Fibroblast of lung (primary cell): ENCODE measurements at places on chromosomes 11 and 22.
A peak's percentile ranks its signal among the peaks of the same experiment; 100 is the strongest.

GRCh38 chr11:119496469-119496868, 73.5 kb upstream of the THY1 start:
- DNase-seq, result no peak

DNA sequence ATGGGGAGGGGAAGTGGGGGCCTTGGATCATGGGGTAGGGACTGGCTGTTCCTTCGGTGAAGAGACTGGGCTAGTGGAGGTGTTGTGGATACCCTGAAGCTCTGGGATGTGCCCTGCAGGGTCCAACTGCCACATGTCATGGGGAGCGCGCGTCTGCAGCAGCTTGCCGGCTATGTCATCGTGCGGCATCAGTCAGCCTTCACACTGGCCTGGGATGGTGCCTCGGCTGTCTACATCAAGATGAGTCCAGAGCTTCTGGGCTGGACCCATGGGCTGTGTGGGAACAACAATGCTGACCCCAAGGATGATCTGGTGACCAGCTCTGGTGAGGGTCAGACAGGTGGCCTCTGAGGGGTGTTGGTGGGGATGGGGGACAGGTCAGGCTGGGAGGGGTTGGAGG, 9.9 kb downstream of the OTOG start:
- DNase-seq, result no peak

DNA sequence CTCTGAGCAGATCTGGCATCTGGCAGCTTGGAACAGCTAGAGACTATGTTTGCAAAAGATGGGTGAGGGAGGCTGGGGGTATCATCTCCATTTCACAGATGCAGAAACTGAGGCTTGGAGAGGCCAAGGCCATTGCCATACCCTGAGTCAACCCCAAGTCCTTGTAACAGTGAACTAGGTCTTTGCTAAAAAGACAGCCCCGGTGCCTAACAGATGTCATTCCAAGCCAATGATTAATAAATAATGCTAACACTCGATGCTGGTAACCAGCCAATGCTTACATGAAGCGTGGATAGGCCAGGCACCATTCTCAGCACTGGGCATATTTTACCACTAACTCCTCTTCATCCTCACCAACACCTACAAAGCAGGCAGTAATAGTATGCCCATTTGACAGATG, 164.0 kb downstream of the MN1 start:
- peak; percentile 56 for DNase-seq

DNA sequence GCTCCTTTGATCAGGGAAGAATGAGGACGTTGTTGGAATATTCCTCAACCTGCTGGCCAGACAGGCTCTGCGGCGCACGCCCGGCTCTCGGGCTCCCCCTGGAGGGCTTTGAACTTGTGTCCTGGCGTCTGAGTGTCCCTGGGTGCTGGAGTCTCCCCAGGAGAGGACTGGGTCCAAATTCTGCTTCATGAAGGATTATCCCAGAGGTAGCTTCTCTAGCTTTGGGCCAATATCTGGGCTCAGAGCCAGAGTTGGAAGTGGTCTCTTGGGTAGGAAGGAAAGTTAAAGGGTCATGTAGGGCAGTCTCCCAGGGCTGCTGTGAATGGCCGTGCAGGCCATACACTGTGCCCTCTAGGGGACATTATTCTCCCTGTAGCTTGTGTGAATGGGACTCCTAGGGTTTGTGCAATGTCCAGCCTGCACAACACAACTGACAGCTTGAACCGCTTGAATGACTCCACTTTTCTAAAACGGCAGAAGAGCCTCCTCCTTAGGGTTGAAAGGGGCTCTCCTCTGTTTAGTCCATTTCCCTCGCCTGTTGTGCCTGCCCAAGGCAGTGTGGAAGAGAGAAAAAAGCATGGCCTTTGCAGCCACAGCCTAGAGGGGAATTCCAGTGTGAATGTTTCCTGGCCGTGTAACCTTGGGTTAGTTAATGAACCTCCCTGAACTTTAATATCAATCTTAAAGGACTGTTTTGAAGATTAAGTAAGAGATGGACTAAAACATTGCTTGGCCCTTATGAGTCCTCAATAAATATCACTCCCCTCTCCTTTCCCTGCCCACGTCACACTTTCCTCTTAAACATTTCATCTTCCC, 111.2 kb upstream of the THY1 start:
- peak; percentile 52 for DNase-seq

GRCh38 chr22:26624803-26625202, 3.0 kb downstream of the CRYBA4 start:
- DNase-seq, result no peak

DNA sequence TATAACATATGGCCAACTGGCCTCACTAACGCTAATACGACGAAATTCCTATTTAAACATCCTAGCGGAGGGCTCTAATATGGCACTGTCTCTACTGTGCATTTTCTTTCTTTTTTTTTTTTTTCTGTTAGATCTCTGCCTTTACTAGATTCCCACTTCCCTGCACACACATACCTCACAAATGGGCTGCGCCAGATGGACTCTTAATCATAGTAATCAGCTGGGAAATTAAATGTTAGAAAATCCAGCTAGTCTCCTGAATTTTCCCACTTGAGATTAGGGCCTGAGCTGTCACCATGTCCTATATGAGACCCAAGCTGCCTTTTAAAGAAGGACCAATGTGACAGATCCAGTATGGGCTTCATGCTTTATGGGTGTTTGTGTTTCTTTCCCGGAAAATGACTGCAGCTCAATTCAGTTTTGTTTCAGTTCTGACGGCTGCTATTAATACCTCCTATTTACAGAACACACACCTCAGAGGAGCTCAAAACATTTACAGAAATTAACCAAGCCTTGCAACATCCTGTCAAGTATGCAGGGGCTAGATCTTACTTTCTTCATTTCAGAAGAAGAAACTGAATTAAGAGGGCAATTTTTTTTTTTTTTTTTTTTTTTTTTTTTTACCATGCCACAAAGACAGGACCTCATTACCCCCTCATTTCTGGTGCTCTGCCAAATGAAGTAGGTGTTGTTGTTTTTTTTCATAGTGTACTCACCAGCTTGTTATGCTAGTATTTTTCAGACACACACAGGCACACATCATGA, 49.8 kb upstream of the BLID start:
- DNase-seq, result no peak

DNA sequence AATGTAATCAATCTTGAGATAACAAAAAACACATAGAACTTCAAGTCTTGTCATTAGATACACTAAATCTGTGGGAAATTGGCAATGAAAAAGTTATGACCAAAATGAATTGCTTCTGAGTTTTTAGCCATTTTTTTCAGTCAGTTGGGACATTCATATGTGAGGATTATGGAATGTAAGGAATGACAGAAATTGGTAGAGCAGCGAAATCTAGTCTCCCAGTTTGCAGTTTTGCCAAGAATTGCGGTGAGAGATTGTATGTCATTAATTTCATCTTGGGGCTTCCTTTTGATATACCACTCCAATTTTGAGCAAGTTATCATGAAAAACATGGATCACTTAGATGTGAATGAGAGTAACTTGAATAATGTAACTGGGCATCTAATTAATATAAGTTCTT, 49.9 kb downstream of the SIK2 start:
- DNase-seq, result no peak

- DNase-seq, result peak; percentile 51
Observed at GRCh38 chr11:75813622-75814039, 1.4 kb upstream of the UVRAG start.

GRCh38 chr22:23522623-23523251, 57.4 kb downstream of the IGLL1 start:
- DNase-seq, result peak; percentile 6

- DNase-seq, result peak; percentile 22
Observed at GRCh38 chr11:128707681-128708080, 13.8 kb downstream of the FLI1 start.

DNA sequence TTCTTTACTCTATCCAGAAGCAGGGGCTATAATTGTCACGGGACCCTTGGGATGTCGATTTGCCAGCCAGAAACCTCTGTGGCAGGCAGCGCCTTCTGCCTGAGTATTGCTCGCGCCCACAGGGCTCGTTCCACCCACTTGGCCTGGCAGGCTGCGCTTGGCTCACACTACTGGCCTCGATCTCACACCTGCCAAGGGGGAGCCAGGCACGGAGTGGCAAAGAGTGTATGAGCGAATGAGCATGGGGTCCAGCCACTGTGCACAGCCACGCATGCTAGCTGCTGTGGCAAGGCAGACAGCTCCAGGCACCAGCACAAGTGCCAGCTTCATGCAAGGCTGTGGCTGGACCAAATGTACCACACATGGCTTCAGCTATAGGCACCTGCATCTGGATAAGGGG, 599.8 kb downstream of the DLG2 start:
- DNase-seq, result no peak

DNA sequence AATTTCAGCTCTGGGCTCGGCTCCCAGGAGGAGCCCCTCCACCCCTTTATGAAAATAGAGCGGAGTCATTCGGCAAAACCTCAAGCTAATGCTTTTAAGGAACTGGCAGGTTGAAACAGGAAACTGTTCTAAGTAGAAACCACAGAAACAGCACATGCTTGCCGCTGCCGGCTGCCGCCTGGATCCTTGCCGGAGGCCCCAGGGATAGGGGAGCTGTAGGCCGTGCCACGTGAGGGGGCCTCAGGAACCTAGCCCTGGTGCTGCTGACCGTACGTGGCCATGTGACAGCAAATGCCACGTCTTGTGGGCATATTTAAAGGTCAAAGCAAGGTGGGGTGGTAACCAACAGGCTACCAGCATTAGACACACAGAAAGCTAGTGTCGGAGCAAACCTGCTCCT, 77.9 kb upstream of the TIMP3 start:
- peak; percentile 96 for DNase-seq

DNA sequence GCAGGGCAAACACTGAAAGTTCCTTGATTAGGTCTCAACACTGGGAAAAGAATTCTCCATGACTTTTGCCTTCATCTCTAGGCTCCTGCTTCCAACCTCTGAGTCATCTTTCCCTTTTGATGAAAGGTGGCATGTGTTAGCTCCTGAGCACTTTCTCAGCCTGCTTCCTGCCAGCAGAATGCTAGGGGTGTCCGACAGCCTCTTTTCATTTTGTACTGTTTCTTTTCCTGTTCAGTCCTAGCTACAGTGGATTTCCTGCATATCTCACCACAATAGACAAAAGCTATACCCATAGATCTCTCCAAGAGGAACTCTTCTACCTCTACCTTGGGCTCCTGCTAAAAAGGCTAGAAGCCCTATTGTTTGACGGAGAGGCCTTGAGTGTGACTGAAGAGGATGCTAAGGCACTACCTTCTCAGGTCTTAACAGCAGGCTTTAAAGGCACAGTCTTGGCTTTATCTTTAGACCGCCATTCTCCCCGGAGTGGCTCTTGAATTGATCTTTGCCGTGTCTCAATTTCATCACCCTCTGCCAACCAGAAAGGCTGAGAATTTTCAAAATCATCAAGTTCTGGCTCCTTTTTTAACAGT, 145.5 kb downstream of the RBFOX2 start:
- peak; percentile 69 for DNase-seq

DNA sequence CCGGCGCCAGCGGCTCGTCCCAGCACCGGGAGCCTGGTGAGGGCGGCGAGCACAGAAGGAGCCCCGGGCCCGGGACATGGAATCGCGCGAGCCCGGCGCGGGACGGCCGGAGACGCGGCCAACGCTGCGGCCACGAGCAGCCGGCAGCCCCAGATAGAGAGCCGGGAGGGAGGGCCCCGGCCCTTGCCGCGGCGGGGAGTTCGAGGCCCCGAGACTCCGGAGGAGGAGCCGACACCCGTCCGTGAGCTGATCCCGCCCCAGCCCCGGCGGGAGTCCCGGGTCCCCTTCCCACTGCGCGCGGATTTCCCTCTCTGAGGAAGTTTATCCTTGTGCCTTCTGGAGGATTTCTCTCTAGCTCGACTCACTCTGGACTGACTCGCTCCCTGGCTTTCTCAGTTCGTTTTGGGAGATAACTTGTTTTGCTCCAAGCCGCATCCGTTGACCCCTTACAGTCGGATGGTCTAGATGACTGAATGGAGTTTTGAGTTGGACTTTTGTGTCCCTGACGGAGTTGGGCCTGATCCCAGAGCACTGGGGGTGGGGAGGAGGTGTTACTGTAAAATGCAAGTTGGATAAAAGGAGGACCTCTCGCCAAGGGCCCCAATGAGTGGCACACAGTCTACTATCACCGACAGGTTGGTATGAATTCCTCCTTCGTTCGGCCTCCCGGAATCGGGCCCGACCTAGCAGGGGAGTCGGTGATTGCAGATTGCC, 585 bp downstream of the ARHGEF12 start:
- DNase-seq, result peak; percentile 34

GRCh38 chr11:87572881-87573280, 535.1 kb downstream of the TMEM135 start:
- DNase-seq, result no peak

DNA sequence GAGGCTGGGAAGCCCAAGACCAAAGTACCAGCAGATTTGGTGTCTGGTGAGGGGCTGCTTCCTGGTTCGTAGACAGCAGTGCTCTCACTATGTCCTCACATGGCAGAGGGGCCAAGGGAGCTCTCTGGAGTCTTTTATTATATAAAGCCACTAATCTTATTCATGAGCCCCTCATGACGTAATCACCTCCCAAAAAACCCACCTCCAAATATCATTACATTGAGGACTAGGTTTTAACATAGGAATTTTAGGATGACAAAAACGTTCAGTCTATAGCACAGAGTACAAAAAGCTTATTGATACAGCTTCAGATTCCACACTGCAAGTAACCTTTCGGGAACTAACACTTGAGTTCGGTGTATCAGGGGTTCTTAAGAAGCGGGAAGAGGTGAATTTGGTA, 4.1 kb upstream of the MS4A18 start:
- no peak for DNase-seq

GRCh38 chr11:48127521-48128183, 89.0 kb upstream of the OR4B1 start:
- no peak for DNase-seq

DNA sequence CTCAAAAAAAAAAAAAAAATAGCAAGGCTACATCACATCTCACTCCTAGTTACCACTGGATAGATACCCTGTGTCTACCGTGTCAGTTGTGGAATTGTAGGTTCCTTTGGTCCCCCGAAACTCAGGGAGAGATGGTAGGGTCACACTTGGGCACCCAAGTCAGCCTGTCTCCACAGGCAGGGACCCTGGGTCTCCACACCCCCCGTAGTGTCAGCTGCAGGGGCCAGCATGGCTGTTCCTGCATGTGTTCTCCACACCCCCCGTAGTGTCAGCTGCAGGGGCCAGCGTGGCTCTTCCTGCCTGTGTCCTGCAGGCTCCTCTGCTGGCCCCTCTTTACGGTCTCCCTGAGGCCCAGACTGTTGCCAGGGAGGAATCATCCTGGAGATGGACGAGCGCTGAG, 282.1 kb downstream of the BRD1 start:
- DNase-seq, result no peak

GRCh38 chr11:34860518-34860917, 55.7 kb downstream of the APIP start:
- no peak for DNase-seq

- DNase-seq, result no peak
Observed at GRCh38 chr22:24969560-24970301, 17.2 kb downstream of the KIAA1671 start.

- DNase-seq, result no peak
Observed at GRCh38 chr11:71566081-71566620, 788 bp downstream of the KRTAP5-10 start.

GRCh38 chr11:92500453-92500852, 275.8 kb downstream of the FAT3 start:
- DNase-seq, result peak; percentile 1

GRCh38 chr11:36092314-36093030, 148.6 kb downstream of the LDLRAD3 start:
- DNase-seq, result no peak

- DNase-seq, result no peak
Observed at GRCh38 chr22:23574877-23575276, 5.2 kb downstream of the IGLL1 start.
